Stimulated activated CD4-positive, alpha-beta T cell treated with anti-CD3 and anti-CD28 coated beads, Interleukin-4, amount 100 ng/mL, for 4 hours (primary cell): ENCODE measurements at places on chromosomes 7 and 10.

GRCh38 chr7:2860627-2861133 is 16.6 kb upstream of the GNA12 start:
- no peak for DNase-seq

GRCh38 chr7:38123494-38123893 is 54.6 kb upstream of the STARD3NL start:
- DNase-seq: no peak

- peak; percentile 27 for DNase-seq
Observed at GRCh38 chr7:140656548-140657515, 15.9 kb upstream of the ADCK2 start.

GRCh38 chr7:43387932-43388331 is 195.0 kb upstream of the STK17A start:
- no peak for DNase-seq

DNA sequence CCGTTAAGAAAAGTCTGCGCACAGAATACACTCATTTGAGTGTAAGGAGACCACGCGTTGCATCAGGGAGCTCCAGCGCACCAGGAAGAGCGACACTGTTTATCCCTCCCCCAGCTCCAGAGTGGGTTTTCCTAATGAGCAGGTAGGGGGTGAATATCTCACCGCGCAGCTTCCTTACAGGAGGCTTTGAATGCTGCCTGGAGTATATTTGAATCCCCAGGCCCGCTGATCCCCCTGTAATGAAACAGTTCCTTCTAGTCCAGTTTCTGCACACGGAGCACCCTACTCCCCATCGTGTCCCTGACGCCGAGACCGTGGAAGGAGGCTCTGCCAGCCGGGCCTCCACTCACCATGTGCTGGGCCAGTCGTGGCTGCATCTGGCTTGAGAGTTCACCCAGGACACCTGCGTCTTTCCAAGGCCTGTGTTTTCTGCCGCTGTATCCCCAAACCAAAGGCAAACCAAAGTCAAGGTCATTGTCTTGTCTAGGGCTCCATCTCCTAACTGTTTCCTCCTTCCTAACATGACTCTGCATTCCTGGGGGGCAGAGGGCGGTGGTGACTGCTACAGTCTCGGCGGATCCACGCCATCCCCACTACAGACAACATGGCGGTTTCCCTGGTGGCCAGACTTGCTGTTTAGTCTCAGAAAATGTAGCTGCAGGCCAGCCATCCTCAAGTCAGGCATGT is 167.8 kb downstream of the USP6NL start:
- no peak for DNase-seq

DNA sequence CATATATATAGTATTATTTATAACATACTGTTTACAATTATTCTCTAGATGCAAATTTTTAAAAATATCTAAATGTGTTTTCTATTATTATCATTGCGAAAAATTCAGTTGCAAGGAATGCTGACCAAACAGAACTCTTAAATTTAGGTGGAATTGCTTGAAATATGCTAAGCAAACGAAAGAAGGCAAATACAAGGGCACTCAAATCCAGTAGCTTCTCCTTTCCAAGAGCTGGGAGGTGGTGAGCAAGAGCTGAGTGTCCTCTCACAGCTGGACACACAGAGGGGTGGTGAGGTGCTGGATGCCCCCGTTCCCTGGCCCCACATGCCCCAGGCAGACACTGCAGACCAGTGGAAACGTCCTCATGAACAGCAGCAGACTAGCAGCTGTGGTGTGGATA is 166.0 kb downstream of the TAX1BP1 start:
- DNase-seq: no peak

DNA sequence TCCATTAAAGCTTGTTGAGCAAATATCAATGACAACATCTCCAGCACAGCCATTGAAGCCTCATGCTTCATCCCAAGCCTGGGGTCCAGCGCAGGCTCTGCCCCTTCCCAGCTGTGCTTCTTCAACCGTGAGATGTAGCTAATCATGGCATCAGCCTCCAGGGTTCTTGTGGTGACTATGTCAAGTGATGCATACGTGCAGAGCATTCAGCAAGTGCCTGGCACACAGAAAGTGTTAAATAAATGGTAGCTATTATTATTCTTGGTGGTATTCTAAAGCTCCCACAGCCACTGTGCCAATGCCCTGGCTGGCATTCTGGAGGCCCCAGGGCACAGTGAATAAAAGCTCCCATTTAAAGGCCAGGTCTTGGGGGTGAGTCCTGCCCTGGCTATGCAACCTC is 146.6 kb downstream of the WDR11 start:
- DNase-seq: no peak

GRCh38 chr10:23088609-23089008 is 6.8 kb upstream of the MSRB2 start:
- DNase-seq: no peak

- DNase-seq: no peak
Observed at GRCh38 chr7:40072268-40072667, 62.2 kb downstream of the MPLKIP start.

- no peak for DNase-seq
Observed at GRCh38 chr10:86944907-86945306, 12.5 kb downstream of the MMRN2 start.

DNA sequence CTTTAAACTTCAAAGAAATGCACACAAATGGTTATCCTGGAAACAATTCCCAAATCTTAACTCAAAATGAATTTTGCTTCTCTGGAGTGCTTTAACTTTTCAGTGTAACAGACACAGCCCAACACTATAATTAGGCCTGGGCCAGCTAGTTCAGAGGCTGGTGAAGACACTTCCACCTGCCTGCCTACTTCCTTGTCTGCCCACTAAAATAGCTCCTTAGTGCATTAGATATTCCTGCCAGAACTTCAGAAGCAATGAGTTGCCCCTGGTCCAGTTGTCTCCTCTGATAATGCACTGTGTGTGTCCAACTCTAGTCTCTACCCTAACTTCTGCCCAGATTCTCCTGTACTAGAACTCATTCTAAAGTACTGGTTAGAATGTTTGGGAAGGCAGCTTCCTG is 150.9 kb upstream of the PRSS58 start:
- DNase-seq: no peak

GRCh38 chr7:139718859-139719258 is 58.9 kb downstream of the HIPK2 start:
- DNase-seq: no peak

DNA sequence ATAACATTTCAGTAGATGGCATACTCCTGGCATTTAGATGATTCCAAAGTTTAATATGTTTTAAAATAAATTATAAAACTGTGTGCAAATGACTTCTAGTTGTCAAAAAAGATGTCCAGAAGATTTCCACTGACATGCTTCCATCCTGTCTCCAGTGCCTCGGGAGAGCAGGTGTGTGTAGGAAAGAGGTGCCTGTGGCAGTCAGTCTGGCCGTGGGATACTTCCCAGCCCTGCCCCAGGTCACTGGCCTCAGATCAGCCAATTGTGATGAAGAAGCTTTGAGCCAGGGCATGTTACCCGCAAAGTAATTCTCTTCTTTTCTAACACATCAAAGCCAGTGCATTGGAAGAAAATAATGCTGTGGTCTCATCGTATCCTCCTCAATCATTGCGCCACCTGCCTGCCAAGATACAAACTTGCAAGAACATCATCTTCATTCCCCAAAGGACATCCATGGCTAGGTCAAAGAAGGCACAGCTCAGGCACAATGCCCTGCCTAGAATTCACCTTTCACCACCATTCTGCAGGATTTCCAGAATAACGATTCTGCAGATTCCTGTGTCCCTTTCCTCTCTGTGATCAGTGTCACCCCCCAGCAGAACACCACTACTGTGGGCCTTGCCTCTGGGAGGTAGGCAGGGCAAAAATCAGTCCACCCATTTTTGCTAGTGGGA is 6.3 kb upstream of the KCNMA1 start:
- DNase-seq: no peak

DNA sequence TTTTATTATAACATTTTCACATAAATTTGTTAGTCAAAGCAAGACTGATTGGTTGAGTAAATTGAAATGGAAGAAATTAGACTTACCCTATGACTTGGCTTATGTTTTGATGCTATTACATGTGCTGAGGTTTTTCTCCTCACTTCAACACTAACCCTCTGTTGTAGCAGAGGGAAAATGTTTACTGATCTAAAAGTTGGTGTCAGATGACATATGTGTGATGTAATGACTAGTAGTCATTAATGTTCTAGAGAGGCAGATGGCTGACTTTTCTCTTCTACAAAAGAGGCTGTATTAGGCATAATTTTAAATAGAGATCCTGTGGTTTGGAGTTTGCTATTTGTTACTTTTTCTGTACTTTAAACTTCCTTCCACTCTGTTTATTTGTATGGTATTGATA is 266.0 kb downstream of the BBS9 start:
- DNase-seq: no peak

- DNase-seq: no peak
Observed at GRCh38 chr10:81130014-81130413, 592.3 kb downstream of the SH2D4B start.

- no peak for DNase-seq
Observed at GRCh38 chr10:980468-981093, 7.7 kb upstream of the GTPBP4 start.

- DNase-seq: no peak
Observed at GRCh38 chr7:121452389-121452788, 56.3 kb upstream of the FAM3C start.

DNA sequence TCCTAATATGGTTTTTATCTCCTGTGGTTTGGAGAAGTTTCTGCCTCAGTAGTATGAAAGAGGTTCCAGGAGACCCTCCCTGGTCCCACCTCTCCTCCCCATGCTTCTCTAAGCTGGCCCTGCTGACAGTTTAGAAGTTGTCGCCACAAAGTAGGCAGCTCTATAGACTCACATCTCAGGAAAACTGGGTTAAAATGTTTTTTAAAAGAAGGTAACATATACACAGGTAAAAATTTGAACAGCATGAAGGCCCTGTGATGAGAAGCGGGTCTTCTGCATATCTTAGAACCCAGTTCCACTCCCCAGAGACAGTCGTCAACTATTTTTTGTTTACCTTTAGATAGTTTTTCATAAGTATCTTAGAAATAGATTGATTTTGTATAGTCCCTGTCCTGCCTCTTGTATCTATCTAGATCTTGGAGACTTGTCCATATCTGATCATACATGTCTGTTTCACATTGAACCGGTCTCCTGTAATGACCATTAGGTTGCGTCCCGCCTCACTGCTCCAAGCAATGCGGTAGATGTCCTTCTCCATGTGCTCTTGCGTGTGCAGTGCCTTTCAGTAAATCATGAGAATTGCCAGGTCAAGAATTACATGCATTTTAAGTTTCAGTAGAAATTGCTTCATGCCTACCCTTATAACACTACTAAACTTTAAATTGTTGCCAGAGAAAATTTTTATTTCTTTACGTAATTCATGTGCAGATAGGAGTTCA is 2.2 kb downstream of the DUSP5 start:
- DNase-seq: no peak

DNA sequence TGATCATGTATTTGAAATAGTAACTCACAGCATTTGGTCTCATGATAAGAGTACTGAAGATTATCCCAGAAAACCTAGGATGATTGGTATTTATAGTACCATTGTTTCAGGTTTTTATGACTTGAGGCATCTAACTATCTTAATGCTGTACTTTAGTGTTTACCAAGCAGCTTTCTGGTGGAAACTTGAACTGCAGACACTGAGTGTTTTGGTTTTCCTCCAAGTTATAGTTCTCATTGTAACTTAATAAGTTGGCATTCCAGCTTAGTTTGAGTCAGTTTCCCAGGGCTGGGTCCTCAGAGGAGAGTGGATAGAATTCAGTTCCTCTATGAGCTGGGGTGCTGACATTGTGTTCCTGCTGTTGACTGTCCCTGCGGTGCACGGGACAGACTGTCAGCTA is 50.4 kb downstream of the SEC23IP start:
- no peak for DNase-seq

DNA sequence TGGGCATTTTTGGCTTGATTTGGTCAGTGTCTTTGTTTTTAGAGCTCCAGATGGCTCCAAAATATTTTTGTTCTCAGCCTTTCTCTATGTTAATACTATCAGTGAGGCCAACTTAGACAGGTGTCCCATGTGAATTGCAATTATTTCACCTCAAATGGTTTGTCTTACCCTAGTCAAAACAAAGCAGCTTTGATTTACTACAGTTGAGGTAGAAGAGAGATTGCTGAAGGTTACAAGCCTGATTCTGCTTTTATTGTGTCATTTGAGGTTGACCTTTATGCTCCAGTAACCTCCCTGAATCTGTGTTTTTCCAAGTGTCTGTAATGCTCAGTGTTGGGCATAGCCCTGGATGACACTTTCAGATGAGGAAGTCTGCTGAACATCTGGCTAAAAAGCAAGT is 882.9 kb downstream of the NRG3 start:
- DNase-seq: no peak

DNA sequence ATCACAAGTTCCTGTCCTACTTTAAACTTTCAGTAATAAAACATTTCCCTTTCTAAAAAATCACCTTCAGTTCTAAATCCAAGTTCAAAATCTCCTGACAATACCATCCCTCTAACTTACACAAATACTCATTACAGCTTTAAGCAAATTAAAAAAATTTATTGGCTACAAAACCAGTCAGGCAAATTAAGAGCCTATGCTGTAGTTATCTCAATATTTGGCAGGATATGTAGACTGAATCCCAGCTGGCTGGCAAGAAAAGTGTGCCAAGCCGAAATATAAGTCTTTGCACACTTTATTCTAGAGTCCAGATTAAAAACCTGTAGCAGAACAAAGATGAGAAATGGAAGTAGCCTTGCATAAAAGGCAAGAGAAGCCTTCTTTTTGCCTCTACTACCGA is 9.5 kb downstream of the WAPL start:
- DNase-seq: no peak

DNA sequence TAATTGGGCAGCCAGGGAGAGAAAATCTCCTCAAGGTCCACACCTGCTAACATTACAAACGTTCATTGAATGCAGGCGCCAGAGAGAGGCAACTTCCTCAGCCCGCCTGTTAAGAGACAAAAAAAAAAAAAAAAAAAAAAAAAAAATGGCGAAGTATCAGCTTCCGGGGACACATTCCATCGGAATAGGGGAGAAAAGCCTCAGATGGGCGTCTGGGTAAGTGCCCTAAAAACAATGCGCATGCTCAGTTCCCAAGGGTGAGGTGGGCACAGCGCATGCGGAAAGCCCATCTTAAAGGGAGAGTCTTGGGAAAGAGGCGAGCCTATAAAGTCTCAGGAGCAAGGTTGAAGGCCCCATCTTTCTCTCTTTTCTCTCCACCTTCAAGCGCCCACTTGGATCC is 1139.7 kb upstream of the CELF2 start:
- DNase-seq: no peak

- DNase-seq: no peak
Observed at GRCh38 chr7:135353832-135354231, 120.2 kb downstream of the STRA8 start.

DNA sequence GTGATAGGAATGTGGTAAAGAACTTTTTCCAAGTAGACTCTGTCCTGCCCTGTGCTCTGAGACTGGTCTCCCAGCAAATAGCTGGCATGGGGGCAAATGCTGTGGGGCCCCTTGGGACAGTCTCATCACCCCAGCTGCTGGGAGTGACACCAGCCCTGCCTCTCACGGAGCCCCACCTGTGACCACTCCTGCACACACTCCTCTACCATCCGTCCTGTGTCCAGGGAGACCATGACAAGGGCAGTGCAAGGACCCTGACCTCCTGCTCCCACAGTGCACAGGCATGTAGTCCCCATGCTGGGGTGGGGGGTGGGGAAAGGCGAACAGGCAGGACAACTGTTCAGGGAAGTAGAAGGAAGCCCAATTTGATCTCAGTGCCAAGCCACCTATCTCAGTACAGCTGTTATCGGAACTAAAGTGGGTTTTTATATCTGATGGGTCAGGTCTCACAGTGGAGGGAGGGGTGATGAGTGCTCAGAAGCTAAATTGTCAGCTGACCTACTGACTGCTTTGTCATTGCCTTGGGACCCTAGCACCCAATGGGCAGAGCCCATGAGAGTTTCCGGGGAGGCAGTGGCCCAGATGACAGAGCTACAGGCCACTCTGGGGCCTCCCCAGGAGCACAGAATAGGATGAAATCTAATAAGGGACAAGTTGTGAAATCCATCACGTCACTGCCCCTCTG is 24.5 kb downstream of the VSTM4 start:
- DNase-seq: no peak
